ENCODE measurements at places on chromosomes 2 and 18.

GRCh38 chr18:79875531-79875919 is 75.9 kb downstream of the SLC66A2 start:
- DNase-seq = no peak

DNA sequence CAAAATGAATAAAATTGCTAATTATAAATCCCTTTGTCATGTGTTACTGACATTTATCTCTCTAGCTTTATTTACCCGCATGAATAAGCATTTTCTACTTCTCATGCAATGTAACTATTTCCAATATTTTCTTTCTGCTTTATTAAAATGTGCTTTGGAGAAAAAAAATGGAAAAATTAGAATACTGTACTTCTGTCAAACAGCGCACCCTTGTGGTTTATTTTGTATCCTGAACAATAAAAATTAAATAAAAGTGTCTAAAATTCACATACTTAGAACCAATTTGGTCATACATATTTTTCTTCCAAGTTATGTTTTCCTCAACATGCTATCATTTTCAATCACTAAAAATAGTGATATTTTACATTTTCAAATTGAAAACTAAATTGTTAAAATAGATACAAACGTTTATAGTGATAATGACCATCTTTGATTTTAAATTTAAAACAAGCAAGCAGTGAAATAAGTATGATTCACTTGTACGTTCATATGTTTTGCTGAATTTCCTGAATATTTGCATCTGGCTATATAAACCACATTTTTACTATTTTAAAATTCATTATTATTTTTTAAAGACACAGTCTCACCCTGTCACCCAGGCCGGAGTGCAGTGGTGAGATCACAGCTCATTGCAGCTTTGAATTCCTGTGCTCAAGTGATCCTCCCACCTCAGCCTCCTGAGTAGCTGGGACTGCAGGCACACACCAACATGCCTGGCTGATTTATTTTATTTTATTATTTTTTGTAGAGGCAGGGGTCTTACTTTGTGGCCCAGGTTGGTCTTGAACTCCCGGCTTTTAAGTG is 95.9 kb upstream of the GRB14 start:
- no peak for DNase-seq

- DNase-seq = no peak
Observed at GRCh38 chr2:205070889-205071288, 525.6 kb downstream of the PARD3B start.

DNA sequence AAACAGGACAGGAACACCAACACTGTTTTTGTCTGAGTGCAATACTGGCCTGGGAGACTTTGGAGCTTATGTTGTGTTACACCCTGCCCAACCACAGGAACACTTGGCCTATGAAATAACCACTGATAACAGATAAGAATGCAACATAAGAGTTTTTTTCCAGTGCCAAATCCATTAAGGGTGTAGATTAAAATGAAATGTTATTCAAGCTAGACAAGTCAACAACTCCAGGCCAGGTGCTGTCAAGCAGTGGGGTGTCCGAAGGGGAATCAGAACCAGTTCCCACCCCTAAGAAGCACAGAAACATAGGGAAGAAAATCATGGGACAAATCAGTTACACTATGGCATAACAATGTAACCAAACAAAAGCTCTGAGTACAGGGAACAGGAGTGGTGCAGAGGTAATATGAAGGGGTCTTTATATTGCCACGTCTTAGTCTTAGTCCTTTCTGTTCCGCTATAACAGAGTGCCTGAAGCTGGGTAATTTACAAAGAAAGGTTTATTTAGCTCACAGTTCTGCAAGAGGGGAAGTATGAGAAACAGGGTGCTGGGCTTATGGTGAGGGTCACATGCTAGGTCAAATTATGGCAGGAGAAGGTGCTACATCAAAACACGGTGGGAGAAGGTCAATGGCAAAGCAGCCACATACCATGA is 3.8 kb downstream of the AFG3L2 start:
- DNase-seq = no peak

GRCh38 chr2:97819754-97820153 is 106.4 kb downstream of the ZAP70 start:
- DNase-seq = no peak

DNA sequence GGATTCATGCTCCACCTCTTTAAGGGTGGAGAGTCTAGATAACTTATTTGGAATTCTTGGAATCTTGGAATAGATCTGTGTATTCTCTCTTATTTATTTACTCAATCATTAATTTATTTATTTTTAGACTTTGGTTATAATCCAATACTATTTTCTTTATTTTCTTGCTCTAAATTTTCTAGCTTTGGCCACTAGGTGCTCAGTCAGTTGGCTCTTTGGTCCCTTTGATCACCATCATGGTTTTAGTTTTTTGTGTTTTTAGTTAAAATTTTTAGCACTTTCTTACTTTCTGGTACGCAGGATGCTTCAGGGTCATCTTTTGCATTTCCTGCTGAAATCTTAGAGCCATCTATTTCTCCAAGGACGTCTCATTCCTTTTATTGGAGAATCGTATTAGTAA is 5.2 kb upstream of the PLEK start:
- DNase-seq = no peak

DNA sequence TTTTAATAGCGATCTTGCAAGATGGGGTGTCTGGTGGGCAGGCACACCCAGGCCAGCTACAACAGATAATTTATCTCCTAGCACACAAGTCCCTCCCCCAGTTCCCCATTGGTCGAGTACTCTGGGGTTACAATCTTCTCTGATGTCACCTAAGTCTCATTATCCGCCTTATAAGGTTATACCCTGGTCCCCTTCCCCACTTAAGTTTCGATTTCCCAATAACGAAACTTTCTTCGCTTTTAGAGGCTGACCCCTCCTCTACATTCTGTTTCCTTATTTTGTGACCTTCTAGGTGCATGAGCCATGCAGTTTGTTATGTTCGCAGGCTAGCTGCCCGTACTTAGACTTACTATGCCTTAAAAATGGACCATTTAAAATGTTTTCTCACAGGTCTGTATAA is 180.1 kb downstream of the CAPN13 start:
- DNase-seq = no peak

DNA sequence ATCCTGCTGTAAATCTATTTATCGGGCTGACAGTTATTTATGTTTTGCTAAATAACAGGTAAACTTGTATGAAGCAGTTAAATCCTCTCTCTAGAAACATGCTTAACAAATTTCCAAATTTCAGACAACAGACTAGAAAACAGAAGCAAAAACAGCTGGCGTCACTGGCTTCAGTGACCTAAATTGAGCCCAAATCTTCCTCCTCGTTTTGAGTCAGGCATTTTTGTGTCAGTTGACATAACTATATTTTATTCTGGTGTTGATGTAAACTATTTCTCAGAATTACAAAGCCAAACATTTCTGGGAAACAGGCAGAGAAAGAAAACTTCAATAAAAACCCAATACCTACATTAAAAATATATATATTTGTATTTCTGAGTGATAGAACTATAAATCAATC is 21.7 kb downstream of the RBMS1 start:
- DNase-seq = no peak

GRCh38 chr2:82641598-82642180 is 1817.4 kb downstream of the SUCLG1 start:
- DNase-seq = no peak

DNA sequence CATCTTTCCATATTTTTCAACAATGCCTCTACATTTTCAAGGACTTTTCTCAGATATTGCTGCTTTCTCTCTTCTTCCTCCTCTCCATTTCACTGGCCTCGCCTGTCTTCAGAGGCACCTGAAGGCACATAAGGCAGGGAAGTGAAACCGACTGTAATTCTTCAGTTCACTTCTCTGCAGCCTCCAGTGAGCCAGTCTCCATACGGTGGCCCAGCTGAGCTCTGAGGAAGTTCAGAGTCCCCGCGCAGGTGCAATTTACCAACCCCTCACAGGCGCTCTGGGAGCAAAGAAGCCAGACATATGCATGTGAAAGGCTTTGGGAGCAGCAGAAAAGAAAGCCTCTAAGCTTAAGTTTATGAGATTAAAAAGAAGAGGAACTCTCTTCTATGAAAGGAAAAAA is 12.4 kb downstream of the KLHL14 start:
- DNase-seq = no peak

- no peak for DNase-seq
Observed at GRCh38 chr2:210961249-210961648, 404.9 kb downstream of the CPS1 start.

DNA sequence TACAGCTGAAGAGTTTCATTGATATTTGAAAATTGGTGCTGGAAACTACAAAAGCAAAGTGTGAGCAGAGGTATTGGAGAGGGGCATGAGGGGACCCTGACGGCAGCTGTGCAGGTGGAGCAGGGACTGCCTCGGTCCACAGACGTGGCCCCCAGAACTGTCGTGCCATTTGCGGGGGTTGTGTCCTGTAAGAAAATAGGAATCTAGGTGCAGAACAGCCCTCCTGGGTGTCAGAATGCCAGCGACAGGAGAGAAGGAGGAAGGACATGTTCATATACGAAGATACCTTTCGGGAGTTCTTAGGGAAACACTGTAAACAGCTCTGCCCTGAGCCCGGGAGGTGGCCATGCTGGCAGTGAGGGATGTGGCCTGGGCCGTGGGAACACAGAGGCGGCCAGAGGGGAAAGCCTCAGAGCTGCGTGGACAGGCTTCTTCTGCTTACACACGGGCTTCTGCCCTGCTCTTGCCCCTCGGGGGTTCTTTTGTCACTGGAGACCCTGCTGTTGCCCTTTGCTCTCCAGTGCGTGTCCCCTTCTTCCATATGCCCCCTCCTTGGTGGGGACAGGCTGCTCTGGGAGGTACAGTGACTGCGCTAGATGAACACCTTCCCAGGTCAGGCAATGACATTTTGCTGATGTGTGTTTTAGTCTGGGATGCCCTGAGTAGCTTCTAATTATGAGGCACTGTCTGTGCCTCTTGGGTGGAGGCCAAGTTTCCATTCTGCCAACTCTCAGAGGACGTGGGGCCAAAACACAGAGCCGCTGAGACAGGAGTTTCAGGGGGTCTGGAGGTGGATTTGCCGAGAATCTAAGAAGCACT is 81.9 kb upstream of the TXNDC2 start:
- DNase-seq = no peak

DNA sequence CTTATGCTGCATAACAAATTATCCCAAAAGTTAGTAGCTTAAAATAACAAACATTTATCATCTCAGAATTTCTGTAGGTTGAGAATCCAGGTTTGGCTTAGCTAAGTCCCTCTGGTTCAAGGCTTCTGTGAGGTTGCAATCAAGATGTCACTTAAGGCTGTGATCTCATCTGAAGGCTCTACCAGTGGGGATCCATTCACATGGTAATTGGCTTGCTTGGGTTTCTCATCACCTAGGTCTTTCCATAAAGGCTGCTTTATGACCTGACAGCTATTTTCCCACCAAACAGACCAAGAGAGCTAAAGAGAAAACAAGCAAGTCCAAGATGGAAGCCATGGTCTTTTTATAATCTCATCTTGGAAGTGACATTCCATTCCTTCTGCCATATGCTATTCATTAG is 137.3 kb downstream of the DTNA start:
- no peak for DNase-seq

DNA sequence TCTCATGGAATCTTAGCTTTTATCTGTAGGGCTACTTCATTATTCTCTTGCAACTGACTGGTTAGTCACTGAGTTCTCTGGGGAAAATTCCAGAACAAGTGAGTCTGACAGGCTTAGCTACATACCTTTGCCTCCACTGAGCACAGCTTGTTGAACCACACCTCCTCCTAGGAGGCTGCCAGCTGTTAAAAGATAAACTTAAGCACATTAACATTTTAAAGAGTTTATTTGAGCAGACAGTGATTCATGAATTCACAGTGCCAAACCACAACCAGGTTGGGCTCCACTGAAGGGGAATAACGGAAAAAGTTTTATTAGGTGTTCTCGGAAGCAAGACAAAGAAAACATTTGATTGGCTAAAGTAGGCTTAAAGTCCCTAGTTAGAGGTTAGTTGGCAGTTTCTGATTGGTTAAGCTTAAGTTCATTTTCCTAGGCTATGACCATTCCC is 12.5 kb upstream of the SLC38A11 start:
- no peak for DNase-seq

DNA sequence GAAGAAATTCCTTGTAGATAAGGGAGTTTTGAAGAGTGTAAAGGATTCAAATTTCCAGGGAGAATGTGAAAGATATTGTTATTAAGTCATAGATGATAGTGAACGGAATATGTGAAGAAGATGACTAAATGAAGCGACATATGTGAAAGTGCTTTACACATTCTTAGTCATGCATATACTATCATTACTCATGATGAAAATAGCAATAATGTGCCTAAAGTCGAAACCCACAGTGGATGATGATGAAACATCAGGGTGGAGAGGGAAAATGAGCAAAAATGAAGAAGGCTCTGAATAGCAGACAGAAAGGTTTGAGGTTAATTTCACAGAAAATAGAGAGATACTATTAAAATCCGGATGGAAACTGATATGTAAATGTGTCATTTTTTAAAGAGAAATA is 1237.1 kb downstream of the LRP1B start:
- DNase-seq = no peak

All from NCI-H524 treated with DMSO at 0.1 percent for 48 hours (cell line).